ENCODE measurements at places on chromosomes 12 and 14.
A peak's percentile ranks its signal among the peaks of the same experiment; 100 is the strongest.

- DNase-seq, result no peak
Measured at GRCh38 chr12:47194501-47194900, 114.7 kb upstream of the AMIGO2 start.

GRCh38 chr14:94054401-94054800 lies 26.6 kb downstream of the DDX24 start:
- DNase-seq, result peak; percentile 49

DNA sequence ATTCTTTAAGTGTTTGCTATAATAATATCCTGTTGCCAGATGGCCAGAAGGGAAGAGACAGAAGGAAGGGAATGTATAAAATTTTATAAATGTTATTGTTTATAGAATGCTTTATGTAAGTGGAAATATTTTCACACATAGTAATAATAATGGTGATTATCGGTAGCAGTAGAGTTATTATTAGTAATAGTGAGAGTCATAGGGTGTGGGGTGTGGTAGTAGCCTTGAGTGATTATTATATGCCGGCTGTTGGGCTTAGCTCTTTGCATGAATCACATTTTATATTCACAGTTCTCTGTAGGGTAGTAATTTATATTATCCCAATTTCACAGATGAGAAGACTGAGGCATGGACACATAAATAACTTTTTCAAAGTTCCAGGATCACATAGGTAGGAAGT lies 391.4 kb downstream of the C12orf75 start:
- DNase-seq, result no peak

DNA sequence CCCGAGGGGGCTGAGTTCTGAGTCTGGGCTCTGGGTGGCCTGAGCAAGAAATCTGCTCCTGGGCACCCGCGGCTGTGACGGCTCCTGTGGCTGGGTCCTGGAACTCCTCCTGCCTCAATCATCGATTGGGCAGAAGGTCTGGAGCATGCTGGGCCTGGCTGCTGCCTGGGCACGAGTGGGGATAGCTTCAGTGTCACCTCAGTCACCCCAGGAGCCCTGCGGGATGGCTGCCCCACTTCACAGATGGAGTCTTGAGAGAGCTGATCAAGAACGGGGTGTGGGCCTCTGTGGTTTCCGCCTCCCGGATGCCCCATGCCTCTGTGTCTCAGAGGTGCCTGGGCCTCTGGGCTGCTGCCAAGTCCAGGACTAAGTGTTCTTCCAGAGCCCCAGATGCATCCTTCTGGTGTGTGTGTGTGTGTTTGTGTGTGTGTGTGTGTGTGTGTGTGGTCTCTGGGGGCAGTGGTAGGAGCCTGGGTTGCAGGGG lies 185.6 kb upstream of the C14orf180 start:
- peak; percentile 74 for DNase-seq

DNA sequence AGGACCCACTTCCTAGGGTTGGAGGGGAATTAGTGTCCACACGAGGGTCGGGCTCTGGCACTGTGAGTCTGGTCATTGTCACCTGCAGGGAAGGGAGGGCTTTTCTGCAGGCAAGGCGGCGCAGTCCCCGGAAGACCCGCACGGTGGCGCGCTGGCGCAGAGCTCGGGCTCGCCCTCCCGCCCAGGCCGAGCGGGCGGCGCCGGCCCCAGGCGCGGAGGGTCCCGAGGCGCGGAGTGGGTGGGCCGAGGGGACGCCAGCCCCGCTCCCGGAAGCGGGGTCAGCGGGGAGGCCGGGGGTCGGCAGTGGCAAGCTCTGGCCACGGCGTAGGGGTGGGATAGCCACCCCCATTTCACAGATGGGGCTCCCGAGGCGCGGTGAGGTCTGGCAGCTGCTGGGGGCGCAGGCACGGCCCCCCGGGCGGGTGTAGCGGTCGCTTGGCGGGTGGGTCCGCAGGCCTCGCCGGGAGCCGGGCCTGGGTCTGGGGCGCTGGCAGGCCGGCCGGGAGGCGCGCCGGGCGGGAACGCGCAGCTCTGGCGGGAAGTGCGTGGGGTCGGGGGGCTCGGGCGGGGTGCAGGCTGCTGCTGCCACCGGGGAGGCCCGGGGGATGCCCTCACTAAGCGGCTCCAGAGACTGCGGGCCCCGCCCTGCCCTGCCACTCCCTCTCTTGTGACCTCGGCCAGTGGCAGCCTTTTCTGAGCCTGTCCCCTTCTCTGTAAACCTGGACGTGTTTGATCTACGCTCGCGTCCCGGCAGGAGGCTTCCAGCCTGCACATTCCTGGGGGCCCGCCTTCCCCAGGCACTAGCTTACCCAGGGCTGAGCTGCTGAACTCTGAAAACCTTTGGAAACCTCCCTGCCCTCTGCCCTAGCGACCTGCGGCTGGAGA lies 46.1 kb downstream of the CYP46A1 start:
- peak; percentile 90 for DNase-seq

DNA sequence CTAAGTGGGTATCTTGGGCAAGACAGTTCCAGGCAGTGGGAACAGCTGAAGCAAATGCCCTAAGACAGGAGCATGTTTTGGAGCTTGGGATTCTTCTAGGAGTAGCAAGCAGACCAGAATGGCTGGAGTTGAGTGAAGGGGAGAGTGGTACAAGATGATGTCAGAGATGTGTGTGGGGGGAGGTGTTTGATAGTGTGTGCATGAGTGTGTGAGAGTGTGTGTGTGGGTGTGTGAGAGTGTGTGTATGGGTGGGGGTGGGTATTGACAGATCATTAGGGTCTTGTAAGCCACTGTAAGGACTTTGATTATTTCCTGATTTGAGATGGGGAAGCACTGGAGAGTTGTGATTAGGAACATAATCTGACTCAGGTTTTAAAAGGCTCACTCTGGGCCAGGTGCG lies 78.4 kb downstream of the TTC8 start:
- DNase-seq, result no peak

GRCh38 chr12:30308010-30308717 lies 387.5 kb downstream of the IPO8 start:
- DNase-seq, result no peak

DNA sequence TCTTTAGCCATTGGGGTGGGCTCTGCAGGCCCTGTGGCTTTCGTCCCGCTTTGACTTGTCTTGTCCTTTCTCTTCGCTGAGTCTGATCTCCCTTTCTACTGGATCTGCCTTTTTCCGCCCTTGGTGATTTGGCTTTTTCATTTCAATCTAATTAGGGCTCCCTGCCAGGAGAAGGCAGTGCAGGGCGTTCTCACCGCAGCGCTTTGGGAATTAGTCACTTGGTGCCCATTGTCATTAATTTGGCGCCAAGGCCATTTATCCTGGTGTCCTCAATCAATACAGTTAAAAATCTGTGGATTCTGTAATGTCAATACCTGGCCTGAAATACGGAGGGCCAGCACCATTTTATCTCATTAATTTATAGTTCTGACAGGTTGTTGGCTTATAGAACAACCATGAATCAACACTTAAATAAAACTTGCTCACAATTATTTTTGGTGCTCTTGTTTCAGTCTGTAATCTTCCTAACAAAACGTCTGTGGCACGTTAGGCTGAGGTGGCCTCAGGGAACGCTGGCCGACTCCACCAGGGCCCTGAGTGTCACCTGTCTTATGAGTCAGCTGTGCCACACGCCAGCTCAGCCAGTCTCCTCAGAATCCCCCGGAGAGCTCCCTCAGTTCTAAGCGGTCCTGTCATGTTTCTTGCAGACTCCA lies 115.7 kb downstream of the BEGAIN start:
- DNase-seq, result no peak

GRCh38 chr14:50531595-50532501 lies 521 bp downstream of the MAP4K5 start:
- DNase-seq, result no peak

DNA sequence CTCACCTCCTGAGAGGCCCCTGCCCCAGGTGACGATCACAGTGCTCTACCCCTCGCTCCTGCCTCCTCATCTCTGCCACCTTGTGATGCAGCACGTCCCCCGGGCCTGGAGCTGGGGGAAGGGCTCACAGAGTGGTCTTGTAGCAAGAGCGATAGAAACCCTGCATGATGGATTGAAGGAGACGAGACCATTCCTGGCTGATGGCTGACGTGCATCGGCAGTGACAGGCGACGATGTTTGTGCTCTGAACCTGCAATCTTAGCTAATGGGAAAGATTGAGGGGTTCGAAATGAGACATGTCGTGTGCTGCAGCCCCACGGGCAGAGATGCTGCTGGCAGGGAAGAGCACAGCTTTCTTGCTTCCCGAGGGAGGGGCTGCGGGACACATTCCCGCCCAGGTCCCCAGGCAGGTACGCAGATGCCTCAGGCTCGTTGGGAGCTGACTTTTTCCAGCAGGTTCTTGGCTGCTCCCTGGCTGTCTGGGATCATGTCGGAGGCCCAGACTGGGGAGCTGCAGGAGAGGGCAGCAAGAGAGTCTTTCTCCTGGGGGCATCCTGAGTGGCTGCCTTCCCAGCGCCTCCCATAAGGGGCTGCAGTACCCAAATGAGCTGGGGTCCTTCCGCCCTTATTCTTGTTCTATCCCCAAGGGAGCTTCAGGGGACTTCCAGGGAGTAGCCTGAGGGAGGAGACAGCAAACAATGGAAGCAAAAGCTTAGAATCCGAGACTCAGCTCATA lies 38.7 kb upstream of the GPATCH2L start:
- DNase-seq, result no peak

- DNase-seq, result no peak
Measured at GRCh38 chr12:114311974-114312373, 94.0 kb downstream of the TBX5 start.

GRCh38 chr12:45669792-45670191 lies 59.7 kb upstream of the ARID2 start:
- DNase-seq, result no peak

DNA sequence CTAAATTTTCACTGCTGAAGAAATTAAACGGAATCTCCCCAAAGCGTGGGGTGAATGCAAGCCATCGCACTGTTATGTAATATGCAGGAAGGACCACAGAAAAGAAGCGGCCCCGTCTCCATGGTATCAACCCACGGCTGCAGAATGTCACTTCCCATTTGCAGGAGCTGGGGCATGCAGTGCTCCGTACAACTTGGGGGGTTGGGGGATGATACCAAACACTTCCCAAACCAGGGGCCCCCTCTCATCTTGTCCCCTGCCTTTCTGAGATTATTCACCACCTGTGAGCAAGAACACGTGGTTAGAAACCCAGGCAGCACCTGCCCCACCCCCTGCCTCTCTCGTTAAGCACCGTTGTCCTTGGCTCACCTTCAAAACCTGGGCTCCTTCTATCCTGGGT lies 505.1 kb upstream of the TMEM132C start:
- no peak for DNase-seq

GRCh38 chr12:5742258-5742657 lies 202.8 kb downstream of the ANO2 start:
- no peak for DNase-seq

- peak; percentile 59 for DNase-seq
Measured at GRCh38 chr14:76782885-76783566, 21.8 kb downstream of the VASH1 start.

DNA sequence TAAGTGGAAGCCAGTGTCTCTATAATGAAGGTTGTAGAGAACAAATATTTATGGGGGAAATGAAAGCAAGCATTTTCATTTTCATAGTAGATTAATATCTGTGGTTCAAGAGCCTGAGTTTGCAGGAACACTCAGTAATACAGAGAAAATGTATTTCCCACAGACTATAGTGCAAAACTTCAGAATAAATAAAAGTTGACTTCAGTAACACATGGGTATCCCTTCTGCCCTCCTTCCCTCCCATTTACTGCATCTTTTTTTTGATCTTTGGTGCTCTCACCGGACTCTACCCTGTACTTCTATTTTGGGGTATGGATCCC lies 75.3 kb upstream of the AMN1 start:
- no peak for DNase-seq

- no peak for DNase-seq
Measured at GRCh38 chr12:48899651-48900050, 25.6 kb downstream of the FKBP11 start.

DNA sequence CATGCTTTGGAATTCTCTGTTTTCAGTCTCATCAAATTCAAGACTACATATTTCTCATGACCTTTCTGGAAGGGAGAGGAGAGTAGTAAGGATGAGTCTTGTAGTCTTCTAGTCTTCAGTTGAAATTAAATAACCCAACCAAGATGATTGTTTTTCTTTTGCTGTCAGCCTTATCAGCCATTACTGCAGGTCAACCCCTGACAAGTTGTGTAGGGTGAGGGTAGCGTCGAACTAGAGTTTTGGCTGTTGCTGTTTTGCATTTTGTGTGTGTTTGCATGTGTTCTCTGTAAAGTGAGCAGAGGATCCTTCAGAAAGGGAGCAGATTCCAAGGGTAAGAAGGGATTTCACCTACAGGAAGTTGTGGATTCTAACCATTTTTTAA lies 28.4 kb downstream of the DIP2B start:
- DNase-seq, result peak; percentile 53

DNA sequence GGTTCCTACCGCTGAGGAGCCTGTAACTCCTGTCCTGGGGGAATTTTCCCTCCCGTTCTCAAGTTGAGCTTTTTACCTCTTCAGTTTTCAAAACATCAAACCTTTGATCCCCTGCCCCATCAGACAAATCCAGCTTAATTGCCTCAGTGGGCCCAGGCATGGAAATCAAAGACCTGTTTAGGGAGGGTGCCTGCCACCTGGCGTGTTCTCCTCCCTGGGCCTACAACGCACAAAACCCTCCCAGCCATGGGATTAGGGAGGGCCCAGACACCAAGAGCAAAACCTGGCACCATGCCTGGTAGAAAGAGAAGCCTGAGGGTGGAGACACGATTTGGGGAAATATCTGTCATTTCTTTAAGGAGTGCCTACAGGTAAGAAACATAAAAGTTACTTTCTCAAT lies 672.9 kb downstream of the BCL11B start:
- no peak for DNase-seq

DNA sequence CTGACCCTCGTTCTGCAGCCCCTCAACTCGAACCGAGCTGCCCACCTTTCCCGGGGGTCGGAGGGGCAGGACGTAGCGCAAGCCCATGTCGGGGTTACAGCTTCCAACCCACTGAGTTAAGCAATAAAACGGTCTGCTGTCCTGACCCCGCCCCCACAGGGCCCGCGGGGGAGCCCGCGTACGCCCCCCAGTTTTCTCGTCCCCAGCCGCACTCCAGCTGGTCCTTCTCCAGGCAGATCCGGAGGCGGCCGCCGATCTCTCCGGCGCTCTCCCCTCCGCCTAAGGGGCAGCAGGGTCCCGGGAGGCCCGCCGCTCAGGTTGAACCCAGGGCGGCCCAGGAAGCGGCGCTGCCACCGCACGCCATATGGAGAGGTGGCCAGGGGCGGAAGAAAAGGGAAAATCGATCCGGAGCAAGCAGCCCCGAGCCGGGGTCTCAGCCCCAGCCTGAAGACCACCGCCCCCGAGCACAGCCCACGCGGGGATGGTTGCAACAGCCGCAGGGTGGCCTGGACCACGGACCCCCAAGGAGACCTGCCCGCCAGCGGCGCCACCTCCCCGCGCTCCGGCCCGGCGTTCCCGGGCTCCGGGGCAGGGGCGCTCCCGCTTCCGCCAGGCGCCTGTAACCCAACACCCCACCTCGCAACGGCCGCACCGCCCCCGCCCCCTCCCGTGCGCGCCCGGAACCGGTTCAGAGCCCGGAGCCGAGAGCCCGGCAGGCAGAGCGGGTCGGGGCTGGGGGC lies 760 bp downstream of the ACTN1 start:
- peak; percentile 83 for DNase-seq

- DNase-seq, result no peak
Measured at GRCh38 chr14:57769863-57770523, 95.9 kb downstream of the SLC35F4 start.

DNA sequence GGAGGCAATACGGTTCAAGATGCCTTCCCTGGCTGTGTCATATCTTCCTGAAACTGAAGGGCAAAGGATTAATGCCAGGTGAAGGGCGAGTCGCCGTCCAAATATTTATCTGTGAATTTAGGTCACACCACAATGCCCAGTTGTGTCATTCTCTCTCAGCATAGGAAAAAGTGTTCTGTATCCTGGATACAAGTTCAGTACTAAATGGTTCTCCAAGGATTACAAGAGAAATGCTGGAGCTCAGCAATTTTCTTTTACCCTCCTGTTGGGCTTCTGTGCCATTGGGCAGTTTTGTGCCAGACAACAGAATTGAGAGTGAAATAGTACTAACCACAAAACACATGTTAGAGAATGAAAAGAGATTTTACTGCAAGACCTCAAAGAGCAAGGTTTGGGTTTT lies 493.9 kb downstream of the EGLN3 start:
- DNase-seq, result no peak
